PC-3 (cell line): ENCODE measurements at places on chromosomes 6 and 20.

DNA sequence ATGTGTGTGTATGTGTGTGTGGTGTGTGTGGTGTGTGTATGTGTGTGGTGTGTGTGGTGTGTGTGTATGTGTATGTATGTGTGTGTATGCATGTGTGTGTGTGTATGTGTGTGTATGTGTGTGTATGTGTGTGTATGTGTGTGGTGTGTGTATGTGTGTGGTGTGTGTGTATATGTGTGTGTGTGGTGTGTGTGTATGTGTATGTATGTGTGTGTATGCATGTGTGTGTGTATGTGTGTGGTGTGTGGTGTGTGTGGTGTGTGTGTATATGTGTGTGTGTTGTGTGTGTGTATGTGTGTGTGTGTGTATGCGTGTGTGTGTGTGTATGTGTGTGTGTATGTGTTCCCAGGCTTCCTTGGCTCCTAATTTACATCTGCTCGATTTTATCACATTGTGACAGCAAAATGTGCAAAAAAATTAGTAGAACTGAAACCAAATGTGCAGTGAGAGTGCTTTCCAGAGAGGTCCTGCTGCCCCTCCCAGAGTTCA is 234.5 kb downstream of the BMP7 start:
- no peak for DNase-seq

DNA sequence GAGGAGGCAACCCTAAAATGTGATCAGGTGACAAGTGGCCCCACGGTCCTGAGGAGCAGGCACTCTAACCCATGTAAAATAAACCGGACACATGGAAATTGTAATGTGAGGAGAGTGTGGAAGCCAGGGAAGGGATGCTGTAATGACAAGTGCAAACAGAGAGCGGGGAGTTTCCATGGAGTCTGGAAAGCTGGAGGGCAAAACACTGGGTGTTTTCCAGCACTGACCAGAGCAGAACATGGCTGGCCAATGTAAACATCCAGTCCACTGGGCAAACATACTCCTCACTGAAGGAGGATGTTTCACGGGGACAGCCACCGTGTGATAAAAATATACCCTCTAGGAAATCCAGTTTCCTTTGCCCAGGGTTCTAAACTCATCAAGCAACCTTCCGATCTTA is 219.0 kb upstream of the JARID2 start:
- peak; percentile 78 for DNase-seq

- no peak for DNase-seq
These were observed 26.2 kb downstream of the DEFB114 start for GRCh38 chr6:49937811-49938210.

- DNase-seq, result peak; percentile 68
These were observed 244.9 kb upstream of the SOX4 start for GRCh38 chr6:21348504-21349195.

DNA sequence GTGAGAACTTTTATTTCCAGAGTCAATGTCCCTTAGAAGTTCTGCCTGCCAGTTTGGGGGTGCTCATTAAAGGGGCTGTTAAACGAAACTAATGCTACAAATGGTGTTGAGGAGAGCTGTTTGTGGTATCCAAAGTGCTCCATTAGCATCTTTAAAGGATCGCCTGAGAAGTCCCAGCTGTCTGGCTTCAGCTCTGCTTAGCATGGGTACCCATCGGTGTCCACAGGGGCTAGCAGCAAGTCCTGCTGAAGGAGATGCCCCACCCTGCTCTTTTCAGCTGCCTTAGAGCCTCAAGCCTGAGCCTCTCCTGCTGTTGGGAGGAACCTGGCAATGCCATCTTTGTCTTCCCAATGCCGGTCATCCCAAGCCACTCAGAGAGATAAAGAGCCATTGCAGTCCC is 111.1 kb downstream of the FOXO3 start:
- DNase-seq, result no peak

DNA sequence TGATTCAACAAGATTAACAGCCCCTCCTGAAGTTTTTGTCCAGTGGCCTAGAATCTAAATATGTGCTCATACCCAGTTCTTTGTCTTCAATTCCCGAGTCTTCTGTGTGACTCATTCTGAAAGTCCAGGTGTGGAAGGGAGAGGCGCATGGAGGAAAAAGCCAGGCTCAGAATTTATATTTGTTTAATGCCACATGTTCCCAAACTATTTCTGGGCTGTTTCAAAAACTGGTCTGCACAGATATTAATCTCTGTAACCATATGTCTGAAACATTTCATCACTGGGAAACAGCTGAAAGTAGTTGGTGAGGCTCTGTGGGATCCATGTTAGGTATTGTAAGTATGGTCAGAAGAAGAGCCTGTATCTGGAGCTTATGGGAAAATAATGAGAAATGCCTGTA is 266.0 kb downstream of the PAX1 start:
- no peak for DNase-seq

DNA sequence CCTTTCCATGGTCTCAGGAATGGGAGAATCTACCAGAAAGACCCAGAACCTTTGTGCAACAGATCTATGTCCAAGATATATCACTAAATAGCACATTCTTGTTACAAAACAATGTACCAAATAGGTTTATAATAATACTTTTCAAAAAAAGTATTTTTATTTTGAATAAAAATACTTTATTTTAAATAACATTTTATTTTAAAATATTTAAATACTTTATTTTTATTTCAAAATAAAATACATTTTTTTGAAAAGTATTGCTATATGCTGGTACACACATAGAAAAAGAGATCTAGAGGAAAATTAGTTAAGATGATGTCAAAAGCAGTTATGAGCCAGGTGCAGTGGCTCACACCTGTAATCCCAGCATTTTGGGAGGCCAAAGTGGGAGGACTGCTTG is 16.8 kb upstream of the RALY start:
- DNase-seq, result no peak

DNA sequence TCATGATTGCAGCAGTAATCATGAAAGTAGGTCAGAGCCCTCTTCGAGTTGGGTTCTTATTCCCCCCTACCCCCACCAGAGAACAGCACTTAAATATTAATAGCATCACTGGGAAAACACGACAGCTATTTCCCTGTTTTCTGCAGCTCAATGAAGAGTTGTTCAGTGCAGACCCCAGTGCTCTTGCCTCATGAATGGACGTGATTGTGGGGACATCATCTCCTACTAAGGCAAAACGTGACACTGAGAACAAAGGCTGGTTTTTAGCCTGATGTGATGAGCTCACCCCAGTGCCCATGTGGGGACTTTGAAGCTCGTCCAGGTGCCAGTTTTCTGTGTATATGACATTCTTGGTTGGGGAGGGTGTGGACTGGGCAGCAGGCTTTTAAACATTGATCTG is 105.9 kb downstream of the SLC35F1 start:
- DNase-seq, result no peak

DNA sequence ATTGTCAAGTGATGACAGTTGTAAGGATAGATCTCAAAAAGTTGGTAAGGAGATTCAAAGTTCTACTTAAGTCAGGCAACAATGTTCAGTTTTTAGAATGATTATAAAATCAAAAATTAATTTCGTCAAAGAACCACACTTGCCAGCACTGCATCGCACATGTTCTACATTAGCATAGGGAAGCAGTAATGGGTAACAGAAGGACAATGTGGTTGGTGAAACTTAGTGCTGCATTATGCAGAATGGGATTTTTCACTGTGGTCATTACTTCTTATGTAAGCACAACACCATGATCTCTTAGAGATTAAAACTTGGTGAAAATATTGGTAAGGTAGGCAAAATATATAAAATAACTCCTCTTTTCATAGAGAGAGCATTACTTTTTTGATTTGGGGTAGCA is 173.7 kb upstream of the THEMIS start:
- no peak for DNase-seq

- no peak for DNase-seq
These were observed 49.1 kb downstream of the CEP85L start for GRCh38 chr6:118602300-118602699.

DNA sequence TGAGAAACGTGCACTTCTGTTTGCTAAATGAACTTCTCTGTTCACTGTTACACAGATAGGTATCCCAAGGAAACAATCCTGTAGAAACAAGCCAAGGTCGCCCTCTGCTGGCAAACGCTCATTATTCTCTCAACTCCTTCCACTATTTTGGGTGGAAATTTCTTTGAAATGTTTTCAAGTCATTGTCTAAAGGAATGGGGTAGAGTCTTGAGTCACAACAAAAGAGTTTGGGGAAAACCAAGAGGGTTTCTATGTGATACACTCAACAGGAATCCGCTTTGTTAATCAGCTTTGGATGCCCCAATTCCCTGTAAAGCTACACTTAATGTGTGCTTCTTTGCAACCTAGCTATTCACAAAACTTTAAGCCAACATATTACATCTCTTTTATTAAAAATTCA is 4.6 kb upstream of the RAE1 start:
- DNase-seq, result peak; percentile 94

GRCh38 chr6:29887819-29888776 is 54.2 kb upstream of the HLA-A start:
- peak; percentile 25 for DNase-seq

- DNase-seq, result no peak
These were observed 140.7 kb downstream of the FUT9 start for GRCh38 chr6:96156425-96156824.

DNA sequence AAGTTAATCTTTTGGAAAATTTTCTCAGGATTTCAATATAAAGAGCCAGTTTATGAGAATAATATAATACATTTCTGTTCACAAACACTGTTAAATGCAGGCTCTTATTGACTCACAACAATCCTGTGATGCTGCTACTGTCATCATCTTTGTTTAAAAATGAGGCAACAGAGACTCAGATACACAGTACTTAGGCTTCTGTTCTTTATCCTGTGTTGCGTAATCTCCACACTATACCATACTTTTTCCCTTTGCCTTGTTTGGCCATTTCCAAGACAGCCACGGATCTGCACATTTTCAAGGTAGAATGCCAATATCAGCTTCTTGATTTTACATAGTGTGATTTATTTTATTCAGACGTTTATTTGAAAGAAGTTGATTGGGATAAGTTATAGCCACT is 699.0 kb upstream of the CITED2 start:
- peak; percentile 16 for DNase-seq

GRCh38 chr6:26430787-26431186 is 9.5 kb upstream of the BTN3A3 start:
- DNase-seq, result no peak

- peak; percentile 72 for DNase-seq
These were observed 161.6 kb upstream of the TNFAIP3 start for GRCh38 chr6:137705160-137706082.

GRCh38 chr6:11279284-11279689 is 46.8 kb upstream of the NEDD9 start:
- DNase-seq, result no peak

GRCh38 chr20:5430670-5431069 is 113.9 kb upstream of the PROKR2 start:
- DNase-seq, result peak; percentile 20

GRCh38 chr6:153081914-153082313 is 49.2 kb downstream of the RGS17 start:
- no peak for DNase-seq

DNA sequence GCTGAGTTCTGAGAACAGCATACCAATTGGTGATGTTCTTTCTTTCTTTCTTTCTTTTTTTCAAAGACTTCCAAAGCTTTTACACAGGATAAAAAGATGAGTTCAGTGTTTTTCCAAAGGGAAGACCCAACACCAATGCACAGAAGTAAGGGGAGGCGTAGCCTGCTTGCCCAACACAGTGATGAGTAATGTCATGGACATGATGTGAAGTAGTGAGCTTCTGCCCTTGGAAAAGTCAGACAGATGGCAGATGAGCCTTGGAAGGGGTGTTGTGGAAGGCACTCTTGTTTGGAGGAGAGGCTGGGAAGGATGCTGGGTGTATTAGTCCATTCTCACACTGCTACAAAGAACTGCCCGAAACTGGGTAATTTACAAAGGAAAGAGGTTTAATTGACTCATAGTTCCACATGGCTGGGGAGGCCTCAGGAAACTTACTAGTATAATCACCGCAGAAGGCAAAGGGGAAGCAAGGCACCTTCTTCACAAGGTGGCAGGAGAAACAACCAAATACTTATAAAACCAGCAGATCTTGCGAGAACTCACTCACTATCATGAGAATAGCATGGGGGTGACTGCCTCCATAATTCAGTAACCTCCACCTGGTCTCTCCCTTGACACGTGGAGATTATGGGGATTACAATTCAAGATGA is 12.6 kb downstream of the LRP11 start:
- DNase-seq, result no peak

- DNase-seq, result no peak
These were observed 876.1 kb upstream of the ADGRB3 start for GRCh38 chr6:67759001-67759400.

DNA sequence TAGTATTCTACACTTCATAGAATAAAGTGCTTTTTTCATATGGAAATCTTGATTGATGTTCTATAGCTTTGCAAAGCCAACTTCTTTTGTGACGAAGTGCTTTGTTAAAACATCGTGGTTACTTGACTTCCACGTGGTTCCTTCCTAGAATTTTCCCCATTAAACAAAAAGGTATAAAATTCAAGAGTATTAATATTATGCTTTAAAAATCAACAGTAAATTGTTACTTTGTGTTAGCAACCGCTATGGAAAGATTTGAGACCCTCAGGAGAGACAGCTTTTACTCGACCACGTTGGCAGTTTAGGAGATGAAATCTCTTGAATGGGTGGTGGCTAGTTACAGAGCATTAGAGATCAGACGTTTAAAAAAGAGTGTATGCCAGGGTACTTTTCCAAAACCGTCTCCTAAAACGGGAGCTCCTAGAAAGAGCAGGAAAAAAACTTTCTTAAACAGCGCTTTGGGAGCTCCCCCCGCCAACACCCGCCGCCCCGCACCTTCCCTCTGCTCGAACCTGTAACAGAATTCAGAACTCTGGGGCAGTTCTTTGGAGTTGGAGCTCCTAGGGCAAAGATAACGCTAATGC is 920 bp downstream of the GJA1 start:
- DNase-seq, result peak; percentile 17

GRCh38 chr6:152267967-152268845 is 369.0 kb downstream of the SYNE1 start:
- peak; percentile 69 for DNase-seq
